ENCODE measurements at places on chromosomes 2 and 18.

- DNase-seq = no peak
Measured at GRCh38 chr18:45320724-45321123, 294.6 kb upstream of the SLC14A2 start.

DNA sequence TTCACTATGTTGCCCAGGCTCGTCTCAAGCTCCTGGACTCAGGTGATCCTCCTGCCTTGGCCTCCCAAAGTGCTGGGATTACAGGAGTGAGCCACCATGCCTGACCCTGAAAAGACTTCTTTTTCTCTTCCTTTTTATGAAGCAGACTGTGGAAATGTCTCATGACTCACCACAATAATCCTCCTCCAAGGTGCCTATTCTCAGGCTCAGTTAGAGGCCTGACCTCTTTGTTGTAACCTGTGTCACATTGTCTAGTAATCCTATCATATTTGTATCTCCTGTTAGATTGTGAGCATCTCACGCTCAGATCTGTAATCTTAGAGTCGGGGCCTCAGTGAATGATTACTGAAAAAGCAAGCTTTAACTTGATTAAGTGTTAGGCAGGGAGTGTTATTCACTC, 18.3 kb upstream of the TAF4B start:
- DNase-seq = no peak

GRCh38 chr2:50831676-50832075, 200.3 kb downstream of the NRXN1 start:
- no peak for DNase-seq

- no peak for DNase-seq
Measured at GRCh38 chr18:74587441-74587840, 10.2 kb upstream of the ZNF407 start.

- no peak for DNase-seq
Measured at GRCh38 chr2:191892391-191892790, 45.5 kb upstream of the CAVIN2 start.

GRCh38 chr2:70759446-70759845, 8.6 kb downstream of the ADD2 start:
- no peak for DNase-seq

DNA sequence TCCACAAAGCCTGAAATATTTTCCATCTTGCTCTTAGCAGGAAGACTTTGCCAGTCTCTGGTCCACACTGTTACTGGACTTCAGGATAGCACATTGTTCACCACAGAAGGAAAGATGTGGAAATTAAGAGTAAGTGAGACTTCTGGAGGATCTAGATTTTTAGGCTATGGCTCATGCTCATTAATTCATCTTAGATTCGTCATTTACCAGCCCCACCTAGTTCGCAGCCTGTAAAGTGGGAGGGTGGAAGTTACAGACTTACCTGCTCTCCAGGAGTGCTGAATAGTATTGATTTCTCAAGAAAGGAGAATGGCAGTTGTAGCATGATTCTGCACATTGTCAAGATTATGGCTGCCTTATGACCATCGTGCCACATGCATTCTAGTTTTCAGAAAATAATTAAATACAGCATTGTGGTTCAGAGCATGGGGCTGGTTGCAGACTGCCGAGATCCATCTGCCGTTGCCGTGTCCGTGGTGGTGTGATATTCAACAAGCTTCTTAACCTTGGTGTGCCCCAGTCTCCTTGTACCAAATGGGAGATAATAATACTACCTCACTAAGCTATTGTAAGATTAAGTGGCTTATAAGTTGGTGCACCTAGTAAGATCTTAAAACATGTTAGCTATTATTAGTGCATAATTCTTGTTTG, 56.8 kb downstream of the RNF144A start:
- no peak for DNase-seq

- no peak for DNase-seq
Measured at GRCh38 chr2:212882626-212883025, 268.8 kb downstream of the IKZF2 start.

- DNase-seq = no peak
Measured at GRCh38 chr18:79781331-79781941, 16.3 kb upstream of the KCNG2 start.

DNA sequence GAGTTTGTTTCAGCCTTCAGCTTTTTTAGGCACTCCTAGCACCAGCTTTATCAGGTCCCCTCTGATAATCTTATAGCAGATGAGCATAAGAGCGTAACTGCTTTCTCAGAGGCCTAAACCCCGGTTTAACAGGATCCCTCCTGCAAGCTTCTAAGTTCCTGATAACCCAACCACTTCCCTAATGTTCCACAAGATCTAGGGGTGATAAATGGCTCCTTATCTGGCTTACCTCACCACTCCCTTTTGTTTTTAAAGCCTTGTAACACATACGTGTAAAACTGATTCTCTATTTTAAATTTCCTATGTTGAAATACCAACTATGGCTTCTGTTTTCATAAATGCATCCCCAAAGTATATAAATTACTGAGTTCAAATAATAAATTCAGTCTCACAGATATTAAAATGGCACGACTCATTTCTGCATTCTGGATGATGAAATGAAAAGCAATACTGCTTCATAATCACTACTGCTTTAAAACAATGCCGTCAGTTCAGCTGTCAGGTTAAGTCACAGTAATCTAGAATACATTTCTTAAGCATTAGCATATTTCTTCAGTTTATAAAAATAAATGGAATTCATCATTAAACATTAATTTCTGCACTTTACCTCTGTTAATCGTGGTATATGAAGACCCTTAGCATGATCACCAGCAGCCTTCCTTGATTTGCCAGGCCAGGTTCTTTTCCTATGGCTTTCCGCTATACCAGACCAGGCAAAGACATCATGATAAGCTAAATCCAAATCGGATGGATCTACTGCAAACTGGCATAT, 126.3 kb downstream of the C2orf74 start:
- DNase-seq = no peak

DNA sequence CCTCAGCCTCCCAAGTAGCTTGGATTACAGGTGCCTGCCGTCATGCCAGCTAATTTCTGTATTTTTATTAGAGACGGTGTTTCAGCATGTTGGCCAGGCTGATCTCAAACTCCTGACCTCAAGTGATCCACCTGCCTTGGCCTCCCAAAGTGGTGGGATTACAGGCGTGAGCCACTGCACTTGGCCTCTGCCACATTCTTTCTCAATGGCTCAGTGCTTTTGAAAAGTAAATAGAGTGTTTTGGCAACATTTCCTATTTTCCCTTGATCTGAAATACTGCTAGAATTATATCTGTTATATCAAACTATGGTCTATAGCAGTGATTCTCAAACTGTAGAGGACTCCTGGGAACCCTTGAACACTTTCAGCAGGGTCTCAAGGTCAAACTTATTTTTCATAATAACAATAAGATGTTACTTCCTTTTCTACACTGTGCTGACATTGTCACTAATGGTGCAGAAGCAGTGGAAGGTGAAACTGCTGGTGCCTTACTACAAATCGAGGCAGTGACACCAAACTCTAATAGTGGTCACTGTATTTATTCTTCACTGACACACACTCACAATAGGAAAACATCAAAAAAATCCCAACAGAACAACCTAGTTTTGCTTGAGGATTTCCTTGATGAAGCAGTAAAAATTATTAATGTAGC, 10.6 kb downstream of the DAW1 start:
- no peak for DNase-seq

DNA sequence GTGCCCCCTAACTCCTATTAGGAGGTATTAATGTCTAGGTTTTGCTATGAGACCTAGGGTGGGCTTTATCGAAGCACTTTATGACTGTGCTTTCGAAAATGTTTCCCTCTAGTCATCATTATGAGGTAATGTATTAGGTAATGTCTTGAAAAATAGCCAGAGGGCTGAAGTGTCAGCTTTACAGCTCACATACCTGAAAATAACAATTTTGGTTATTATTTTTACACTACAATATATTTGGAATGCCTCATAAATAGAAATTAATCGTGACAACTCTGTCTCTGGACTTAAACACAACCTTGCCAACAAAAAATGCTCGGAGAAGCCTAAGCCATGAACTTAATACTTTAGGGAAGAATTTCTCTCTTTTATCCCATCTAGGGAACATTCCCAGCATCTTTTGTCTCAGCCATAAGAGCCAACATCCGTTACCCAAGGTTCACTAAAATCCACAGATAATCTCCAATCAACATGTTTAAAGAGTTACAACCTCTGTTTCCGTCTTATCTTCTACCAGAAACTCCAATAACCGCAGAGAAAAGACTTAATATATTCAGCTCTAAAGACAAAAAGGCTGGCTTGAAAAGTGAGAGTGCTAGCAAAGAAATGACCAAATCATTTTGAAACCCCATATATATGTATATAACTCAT, 130.9 kb upstream of the RND3 start:
- DNase-seq = no peak

DNA sequence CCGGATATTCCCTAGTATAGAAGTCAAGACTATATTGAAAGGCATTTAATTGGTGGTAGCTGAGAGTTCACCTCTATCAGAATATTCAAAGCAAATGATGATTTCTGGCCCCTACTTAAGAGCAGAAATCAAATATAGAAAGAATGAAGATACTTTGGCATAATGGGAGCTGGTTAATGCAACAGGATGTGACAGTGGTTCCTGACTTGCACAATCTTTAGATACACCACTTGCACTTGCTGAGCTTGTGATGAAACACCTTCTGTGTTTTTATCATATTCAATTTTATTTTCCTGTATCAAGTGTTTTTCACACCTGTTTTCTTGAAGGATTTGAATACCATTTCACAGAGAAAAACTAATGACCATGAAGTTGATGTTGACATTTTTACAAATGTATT, 124.1 kb upstream of the CDH19 start:
- no peak for DNase-seq

- DNase-seq = no peak
Measured at GRCh38 chr2:195848119-195848899, 191.3 kb downstream of the SLC39A10 start.

GRCh38 chr2:88066543-88066942, 1.1 kb upstream of the SMYD1 start:
- no peak for DNase-seq

DNA sequence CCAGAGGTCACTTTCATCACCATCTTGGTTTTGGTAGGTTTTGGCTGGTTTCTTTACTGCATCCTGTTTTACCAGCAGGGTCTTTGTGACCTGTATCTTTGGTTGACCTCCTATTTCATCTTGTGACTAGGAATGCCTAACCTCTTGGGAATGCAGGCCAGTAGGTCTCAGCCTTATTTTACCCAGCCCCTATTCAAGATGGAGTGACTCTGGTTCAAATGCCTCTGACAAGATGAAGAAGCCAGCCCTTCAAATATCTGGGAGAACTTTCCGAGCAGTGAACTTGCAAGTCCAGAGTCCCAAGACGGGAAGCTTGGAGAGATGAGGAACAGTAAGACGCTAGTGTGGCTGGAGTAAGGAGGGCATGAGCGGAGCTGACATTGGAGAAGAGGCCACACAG, 28.6 kb downstream of the PROKR1 start:
- DNase-seq = no peak

DNA sequence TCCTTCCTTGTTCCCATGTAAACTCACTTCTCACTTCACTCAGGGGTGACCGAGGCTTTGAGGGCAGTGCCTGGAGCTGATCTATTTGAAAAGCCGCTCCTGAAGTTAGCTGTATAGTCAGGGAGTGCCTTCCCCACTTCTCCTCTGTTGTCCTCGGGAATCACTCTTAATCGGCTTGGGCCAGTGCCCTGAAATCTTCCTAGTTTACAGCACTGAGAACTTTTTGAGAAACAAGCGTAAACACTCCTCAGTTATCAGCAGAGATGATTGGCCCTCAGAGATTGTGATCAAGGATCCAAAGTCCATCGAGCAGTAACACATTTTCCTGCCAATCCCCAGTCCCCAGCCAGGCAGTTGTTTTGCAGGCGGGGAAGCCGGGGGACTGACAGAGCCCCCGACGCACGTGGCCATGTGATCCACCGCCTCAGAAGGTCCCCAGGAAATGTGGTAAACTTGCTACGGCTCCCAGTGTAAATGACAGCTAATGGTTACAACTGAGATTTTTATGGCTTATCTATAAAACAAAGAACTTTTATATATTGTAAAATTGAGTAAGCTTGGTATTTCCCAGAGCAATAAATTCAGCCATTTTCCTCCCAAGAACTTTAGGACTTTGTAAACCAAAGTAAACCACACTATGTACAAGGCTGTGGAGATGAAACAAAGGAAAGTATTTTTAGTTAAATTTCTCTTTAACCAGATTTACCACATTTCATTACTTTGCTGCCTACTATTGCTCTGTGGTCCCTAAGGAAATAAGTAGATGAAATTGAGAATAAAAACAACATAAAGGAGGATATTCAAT, 53.5 kb downstream of the C18orf63 start:
- no peak for DNase-seq

GRCh38 chr18:34828093-34828492, 118.0 kb downstream of the DTNA start:
- no peak for DNase-seq

DNA sequence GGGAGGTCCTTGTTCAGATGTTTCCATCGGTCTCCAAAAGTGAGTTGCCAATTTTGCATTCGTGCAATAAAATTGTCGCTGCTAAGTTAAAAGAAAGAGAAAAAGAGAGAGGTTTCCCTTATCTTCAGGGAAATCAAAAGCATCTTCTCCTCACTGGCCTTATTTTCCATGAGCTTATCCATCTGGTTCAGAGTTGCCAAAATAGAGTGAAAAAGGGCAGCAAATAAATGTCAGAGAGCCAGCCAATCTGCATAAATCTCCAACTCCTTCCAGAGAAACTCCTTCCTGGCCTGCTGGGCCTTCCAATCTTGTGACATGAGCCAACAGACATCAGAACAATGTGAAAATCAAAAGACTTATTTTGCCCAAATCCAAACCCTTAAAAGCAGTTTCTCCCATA, 28.4 kb downstream of the PAX3 start:
- DNase-seq = no peak

- DNase-seq = no peak
Measured at GRCh38 chr2:72526623-72527022, 299.2 kb downstream of the EXOC6B start.

- no peak for DNase-seq
Measured at GRCh38 chr18:10894501-10894900, 254.9 kb downstream of the PIEZO2 start.

- no peak for DNase-seq
Measured at GRCh38 chr2:23200068-23200786, 184.8 kb upstream of the KLHL29 start.

DNA sequence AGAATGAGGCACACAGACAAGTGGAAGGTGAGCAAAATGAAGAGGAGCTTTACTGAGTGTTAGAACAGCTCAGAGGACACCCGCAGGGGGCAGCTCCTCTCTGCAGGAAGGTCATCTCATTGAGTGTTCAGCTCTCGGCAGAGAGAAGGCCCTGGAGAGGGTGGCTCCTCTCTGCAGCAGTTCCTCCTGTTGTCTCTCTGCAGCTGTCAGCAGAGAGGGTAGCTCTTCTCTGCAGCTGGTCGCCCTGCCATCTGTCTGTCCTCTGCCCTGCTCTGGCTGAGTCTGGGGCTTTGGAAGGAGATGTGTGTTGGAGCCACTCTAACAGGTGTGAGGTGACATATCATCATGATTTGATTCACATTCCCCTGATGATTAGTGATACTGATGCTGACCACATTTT, 6.8 kb upstream of the SNTG2 start:
- no peak for DNase-seq

Data from nucleus accumbens (tissue), 56 donors.